ENCODE measurements at places on chromosomes 1 and 21.

GRCh38 chr1:186682736-186683135 is 2.5 kb upstream of the PTGS2 start:
- no peak for DNase-seq

DNA sequence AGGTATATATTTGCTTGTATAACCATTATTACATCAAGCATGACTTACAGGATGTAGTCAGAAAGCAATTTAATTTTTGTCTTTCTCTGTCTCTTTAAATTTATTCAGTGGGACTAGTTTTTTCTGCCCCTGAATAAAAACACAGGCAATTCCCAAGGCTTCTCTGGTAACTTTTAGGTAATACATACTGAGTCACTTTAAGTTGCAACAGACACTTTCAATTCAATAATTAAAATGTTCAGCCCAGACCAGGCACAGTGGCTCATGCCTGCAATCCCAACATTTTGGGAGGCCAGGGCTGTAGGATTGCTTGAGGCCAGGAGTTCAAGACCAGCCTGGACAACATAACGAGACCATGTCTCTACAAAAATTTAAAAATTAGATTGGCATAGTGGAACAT is 12.3 kb downstream of the SLC44A3 start:
- DNase-seq = no peak

DNA sequence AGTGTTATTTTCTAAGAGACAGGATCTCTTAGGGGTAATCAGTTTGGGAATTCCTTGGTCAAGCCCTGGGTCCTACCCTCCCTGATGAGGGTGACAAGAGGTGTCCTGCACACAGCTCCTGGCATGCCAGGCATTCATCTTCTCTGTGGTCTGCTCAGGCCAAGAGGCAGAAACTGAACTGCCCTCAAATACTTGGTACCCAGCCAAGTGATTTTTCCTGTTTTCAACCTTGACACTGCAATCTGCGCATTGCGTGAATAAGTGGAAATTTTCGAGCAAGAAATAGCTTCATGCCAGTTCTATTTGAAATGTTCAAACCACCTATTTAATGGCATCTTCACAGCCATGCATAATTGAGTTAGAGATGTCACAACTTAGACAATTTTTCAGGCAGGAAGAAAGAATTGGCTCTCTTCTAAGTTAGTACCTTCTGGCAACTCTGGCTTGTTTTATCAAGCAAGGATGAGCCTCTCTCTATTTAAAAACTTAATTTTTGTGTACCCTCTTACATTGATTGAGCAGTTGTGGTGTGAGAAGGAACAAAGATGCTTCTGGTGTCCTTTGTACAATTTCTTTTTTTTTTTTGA is 27.0 kb downstream of the DNM3 start:
- DNase-seq = no peak

GRCh38 chr21:32991361-32991760 is 34.4 kb upstream of the OLIG2 start:
- no peak for DNase-seq

DNA sequence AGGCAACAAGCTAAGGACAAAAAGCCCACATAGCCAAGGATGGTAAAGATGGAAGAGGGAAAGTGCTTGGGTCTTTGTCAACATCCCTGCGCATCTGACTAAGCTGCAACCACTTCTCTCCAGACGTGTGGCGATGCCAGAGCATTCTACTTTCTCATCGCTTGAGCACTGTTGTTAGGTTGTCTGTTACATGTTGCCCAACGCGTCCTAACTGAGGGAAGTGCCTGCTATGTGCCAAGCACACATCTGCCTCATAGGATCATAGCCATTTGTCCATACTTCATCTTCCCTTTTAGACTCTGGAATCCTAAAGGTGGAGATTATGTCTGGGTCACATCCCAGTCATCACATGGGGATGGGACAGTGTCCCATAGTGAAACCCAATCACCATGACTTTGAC is 464.9 kb downstream of the MATN1 start:
- no peak for DNase-seq

DNA sequence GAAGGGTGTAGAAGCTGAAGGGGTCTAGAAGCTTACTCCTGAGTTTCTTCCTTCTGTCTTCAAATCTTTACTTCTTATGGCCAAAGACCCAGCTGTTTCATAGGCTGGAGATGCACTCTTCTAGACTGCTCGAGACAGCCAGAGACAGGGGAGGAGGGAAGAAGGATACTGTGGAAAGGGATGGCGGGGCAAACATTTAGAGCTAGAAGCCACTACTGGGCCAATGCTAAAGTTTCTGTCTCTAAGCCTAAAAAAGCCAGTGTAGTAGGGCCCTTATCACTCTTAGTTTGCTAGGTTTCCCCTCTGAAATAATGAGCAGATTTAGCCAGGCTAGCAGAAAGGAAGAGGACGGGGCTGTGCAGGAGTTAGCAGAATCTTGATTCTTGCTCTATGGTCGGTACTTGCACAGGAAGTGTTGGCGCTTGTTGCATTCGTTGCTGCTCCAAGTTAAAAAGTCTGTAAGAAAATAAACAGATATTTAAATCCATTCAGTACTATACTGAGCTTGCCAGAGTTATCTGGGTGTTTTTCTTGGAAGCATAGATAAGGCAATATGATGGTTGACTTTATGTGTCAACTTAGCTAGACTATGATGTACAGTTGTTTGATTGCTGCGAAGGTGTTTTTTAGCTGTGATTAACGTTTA is 16.9 kb downstream of the REG4 start:
- no peak for DNase-seq

GRCh38 chr1:81832573-81832972 is 31.8 kb downstream of the ADGRL2 start:
- DNase-seq = no peak

- no peak for DNase-seq
Observed at GRCh38 chr1:218305472-218306064, 20.5 kb downstream of the RRP15 start.

DNA sequence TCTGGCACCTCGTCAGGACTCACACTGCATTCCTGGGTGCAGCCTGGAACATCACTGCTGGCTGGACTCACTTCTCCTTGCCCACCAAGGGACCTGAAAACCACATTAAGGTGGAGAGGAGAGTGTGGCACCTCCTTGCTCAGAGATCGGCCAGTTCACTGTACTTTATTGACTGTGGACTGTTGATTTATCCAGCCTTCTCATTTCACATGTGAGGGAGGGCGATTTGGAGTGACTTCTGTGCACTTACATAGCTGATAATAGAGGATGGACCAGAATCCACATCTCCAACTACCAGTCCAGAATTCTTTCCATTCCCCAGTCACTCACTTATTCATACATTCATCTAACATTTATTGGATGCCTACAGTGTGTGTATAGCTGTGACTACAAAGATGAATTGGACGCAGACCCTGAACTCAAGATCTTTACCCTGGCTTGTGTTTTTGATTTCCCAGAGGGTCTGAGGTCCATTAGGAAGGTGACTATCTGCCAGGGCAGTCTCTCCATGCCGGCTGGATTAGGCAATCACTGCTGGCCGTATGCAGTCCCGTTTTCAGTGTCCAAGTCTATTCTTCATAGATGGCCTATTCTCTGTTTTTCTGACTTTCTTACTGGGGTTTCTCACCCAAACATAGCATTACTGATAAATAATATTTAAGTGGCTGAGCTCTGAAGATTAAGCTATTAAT is 233.5 kb upstream of the SGIP1 start:
- no peak for DNase-seq

- no peak for DNase-seq
Observed at GRCh38 chr1:234628089-234628488, 18.1 kb upstream of the IRF2BP2 start.

DNA sequence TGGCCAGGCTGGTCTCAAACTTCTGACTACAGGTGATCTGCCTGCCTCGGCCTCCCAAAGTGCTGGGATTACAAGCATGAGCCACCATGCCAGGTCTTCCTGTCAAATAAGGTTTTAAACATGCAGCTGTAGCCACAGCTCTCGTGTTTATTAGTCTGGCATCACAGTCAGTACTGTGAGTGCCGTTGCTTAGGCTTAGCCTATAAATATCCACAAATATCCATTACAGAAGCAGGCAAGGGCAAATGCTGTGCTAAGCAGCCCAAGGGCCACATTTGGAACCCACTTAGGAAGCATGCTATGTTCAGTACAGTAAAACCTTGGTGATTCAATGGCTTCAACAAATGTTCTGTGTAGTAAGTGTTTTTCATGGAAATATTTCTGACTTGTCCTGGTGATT is 75.9 kb downstream of the KIF1B start:
- DNase-seq = no peak

GRCh38 chr1:100778748-100779147 is 59.2 kb downstream of the VCAM1 start:
- no peak for DNase-seq

DNA sequence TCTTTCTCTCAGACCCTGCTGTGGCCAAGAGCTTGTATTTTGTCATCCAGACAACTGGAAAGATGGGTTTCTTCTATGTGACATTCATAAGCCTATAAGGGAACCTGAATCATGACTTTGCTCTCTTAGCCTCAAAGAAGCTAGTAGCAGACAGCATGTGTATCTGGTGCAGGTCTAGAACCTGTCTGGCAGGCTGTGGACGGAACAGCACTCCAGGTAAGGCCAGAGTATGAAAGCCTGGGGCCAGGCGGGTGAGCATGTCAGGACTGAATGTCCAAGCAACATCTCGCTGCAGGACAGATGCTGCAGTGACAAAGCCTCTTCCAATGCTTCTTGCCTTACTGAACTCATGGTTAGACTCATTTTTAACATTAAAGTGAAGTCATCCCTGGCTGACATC is 32.8 kb downstream of the AKNAD1 start:
- DNase-seq = no peak

GRCh38 chr1:240820816-240821215 is 208.9 kb upstream of the GREM2 start:
- DNase-seq = no peak

GRCh38 chr21:44437371-44437695 is 18.0 kb upstream of the LRRC3 start:
- DNase-seq = no peak

GRCh38 chr1:221606256-221606655 is 135.6 kb downstream of the DUSP10 start:
- DNase-seq = no peak

GRCh38 chr1:154837034-154837671 is 32.9 kb downstream of the KCNN3 start:
- DNase-seq = no peak

DNA sequence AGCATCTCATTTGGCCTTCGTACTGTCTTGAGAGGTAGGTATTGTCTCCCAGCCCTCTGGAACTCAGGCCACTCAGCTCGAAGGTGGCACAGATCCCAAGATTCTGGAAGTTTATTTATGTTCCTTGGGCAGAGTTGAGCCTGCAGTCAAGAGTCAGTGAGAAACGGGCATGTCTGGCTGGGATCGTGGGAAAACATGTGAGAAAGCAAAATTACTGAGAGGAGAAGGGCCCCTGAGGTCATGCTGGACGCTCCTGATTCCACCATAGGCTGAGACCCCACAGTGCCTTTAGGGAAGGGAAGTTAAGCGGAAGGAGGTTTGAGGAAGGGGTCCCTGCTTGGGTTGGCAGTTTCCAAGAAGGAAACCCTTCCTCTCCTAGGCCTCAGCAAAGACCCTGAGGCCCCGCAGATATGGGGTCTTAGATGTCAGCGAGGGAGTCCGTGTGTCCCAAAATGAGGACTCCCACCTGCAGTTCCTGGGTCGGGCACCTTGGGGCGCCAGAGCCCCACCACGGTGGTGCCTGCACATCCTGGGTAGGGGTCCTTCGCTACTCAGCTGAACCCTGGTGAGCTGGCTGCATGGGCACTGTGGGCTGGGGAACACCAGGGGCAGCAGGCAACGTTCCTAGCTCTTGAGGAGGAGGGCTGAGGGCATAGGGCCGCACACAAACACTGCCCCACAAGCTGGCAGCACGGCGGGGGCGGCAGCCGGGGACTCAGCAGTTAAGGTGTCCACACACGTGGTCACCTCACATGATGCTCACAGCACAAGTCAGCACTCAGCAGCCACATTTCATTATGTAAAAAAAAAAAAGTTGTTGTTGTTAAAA is 12.3 kb upstream of the SEMA4A start:
- DNase-seq = peak; percentile 57

DNA sequence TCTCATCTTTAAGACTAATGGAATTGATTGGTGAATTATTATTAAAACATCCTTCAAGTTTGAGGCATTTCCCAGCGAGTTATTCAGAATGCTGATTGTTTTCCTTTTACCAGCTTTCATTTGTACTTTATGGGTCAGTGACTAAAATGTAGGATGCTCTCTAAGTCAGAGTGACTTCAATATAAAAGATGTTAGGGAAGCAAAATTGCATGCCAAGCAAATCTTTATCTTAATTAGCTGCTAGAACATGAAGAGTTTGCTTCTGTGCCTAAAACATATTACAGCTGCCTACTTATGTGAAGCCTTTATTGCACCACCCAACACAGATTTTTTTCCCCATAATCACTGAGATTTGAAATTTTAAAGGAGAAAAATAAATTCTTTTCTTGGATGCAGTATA is 79.8 kb upstream of the CYYR1 start:
- DNase-seq = no peak

DNA sequence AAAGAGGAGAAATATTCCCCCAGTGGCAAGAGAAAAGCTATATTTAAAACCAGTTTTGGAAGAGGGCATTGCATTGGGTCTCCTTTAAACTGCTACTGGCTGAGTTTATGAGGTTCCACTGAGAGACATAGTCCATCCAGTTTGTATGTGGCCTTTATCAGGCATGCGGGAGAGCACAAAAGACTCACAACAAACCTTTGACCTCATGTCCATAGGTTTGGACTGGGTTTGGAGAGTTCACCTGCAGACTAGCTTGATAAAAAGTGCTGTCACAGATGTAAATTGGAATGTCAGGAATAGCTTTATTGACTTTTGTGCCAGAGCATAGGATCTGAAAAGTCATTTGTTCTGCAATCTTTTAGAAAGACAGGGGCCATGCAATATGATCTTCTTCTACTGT is 131.0 kb upstream of the NRIP1 start:
- DNase-seq = no peak

DNA sequence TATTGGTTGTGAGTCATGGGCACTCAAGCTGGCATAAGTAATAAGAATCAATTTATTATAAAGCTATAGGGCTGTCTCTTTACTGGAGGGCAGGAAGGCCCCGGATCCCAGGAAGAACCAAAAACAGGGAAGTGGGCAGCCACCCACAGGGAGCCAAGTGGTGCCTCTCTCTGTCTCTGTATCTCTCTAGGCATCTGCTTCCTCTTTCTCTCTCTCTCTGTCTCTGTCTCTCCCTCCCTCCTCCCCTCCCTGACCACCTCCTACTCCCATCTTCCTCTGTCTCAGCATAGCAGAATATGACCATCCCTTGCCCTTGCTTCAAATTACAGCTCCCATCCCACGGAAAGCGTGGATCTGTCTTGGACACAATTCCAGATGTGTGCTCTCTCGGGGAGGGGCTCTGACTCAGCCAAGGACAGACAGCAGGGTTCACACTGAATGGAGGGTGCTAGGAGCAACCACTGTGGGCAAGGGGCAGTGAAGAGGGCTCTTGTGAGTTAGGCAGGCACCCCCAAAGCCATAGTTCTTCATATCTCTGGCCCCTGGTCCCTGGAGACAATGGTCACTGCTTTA is 80.4 kb upstream of the LPGAT1 start:
- DNase-seq = no peak

- DNase-seq = no peak
Observed at GRCh38 chr1:53112271-53112774, 30.1 kb downstream of the SLC1A7 start.

All from activated CD4-positive, alpha-beta T cell treated with anti-CD3 and anti-CD28 coated beads, Interleukin-2, amount 50 U/mL, for 48 hours (primary cell).